HT1080 (cell line): ENCODE measurements at places on chromosomes 16 and 17. TPM values are rescaled to one million over a fixed set of nuclear protein-coding genes. Genes with fewer than 3 reads are reported as not detected.

TMEM88 gene
- total RNA-seq: 0.88 TPM in 1 of 2 replicates, not detected in the other

TP53TG3C gene
- total RNA-seq: 0.23 TPM in 1 of 2 replicates, not detected in the other

CALB2 gene
- total RNA-seq: 5.4 and 6.9 TPM in 2 replicates

DNA sequence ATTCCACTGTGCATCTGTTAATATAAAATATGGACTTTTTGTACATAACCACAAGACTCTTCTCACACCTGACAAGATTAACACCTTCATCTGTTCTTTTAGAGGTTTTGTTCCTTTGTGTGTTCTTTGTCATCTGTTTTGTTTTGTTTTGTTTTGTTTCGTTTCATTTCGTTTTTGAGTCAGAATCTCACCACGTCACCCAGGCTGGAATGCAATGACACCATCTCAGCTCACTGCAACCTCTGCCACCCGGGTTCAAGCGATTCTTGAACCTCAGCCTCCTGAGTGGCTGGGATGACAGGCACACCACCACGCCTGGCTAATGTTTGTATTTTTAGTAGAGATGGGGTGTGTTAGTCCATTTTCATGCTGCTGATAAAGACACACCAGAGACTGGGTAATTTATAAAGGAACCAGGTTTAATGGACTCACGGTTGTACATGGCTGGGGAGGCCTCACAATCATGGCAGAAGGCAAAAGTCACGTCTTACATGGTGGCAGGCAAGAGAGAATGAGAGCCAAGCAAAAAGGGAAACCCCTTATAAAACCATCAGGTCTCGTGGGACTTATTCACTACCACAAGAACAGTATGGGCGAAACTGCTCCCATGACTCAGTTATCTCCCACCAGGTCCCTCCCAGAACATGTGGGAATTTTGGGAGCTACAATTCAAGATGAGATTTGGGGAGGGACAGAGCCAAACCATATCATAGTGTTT is 22.3 kb downstream of the C16orf90 start:
- DNase-seq: no peak

DNA sequence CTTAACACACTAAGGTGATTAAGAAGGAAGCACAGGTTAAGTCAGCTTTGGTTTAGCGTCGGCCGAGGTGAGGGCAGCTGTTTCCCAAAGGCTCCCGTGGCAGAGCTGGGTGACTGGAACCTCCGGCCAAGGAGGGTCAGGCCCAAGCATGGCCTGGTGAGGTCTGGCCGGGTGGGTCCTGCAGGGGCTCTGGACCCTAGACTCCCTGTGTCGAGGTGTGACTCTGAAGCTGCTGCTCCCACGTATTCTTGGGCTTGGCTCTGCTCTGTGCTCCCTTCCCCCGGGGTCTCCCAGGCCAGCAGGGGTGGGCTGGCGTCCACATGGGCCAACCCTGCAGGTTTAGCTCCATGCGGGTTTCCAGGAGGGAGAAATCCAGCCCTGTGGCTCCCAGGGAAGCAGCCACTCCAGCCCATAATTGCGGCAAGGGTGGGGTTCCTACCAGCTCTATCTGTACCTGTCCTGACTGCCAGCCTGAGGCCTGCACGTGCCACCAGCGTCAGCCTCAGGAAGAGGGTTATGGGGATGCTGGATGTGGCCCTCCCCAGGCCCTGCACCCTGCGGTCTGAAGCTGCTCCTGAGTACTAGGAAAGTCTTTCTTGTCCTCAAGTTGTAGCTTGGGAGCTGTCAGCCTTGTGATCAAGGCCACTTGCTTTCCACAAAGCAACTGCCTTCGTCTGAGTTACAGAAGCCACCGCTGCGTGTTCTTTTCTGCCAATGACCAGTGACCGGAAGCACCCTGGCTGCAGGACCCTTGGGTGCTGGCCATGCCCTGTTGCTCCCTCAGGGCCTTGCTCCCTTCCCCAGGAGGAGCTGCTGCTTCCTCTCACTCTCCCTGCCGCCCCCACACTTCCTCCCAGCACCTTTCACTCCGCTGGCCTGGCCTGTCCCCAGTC is 4.8 kb downstream of the CDK5R1 start:
- no peak for DNase-seq

DNA sequence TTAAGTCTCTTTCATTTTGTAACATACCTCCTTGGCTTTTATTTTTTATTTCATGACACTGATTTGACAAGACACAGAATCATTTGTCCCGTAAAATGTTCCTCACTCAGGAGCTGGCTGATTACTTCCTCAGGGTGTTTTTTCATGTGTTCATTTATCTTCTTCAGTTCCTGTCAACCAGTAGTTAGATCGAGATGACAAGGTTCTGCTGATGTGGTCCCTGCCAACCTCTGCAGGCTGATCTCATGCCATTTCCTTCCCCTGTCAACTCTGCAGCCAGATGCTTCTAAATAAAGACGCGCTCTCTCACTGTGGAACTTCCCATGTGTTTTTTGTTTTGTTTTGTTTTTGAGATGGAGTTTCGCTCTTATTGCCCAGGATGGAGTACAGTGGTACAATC is 8.1 kb upstream of the CXCL16 start:
- DNase-seq: no peak

- DNase-seq: peak; percentile 23
Observed at GRCh38 chr17:74430706-74431567, 951 bp upstream of the GPRC5C start.

DNA sequence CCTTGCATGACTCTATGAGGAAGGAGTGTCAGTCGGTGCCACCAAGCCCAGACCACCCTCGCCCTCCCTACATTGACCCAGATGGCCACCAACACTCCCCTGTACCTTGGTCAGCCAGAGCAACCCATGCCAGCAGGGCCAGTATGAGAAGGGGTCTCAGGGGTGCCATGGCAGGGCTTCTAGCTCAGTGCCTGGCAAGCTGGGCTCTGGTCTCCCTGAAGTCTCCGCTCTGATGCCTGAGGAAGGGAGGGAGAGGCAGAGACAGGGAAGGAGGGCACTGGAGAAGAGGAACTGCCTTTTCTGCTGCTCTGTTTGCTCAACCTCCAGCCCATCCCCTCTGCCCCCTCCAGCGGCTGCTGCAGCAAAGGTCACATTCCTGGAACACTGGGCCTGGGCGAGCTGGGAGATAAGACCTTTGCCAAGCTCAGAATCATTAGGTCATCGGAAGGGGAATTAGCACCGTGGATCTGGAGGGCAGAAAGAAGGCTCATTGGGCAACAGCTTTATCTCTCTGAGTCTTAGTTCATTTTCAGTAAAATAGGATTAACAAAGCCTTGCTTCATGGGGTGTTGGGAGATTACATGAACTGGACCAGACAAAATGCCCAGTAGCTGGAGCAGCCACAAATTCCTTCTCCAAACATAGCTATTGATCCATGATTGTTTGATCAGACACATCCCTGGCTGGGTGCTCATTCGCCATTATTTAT is at the start of gene VTN:
TSS of gene VTN (minus strand) at position 273 of the 709 bp plus-strand sequence. CDS start at position 169, 104 bp downstream.
- no peak for DNase-seq

GRCh38 chr16:3780570-3780969 is 63.2 kb upstream of the TRAP1 start:
- peak; percentile 34 for DNase-seq

DNA sequence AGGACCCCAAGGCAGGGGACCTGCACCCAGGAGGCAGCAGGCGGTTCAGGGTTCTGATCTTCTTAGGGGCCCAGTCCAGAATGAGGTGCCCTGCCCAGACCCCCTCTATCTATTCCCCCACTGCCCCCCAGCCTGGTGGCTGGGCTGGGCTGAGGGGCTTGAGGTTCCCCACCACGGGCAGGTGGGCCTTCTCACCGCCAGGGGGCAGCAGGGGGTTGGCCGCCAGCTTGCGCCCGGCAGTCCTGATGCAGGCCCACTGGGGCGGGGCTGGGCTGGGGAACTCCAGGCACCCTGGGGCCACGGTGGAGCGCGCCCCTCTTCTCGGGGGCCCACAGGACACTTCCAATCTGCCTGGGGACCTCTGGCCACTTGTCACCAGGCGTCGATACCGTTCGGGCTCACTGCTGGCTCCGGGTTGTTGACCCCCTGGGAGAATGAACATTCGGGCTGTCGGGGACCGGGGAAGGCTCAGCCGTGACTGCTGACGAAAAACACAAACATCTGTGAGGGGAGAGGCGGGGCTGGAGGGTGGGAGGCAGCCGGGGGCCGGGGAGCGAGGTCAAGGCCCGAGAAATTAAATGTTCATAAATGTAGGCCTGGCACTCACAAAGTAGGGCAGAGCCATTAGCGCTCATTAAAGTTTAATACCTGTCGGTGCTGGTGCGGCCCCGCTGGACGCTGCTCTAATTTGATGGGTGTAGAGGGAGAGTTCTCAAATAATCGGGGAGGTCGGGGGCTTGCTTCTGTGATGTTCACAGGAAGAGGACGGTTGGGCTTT is 219.3 kb upstream of the GSE1 start:
- DNase-seq: no peak
